ENCODE measurements at places on chromosomes 5 and 9.

DNA sequence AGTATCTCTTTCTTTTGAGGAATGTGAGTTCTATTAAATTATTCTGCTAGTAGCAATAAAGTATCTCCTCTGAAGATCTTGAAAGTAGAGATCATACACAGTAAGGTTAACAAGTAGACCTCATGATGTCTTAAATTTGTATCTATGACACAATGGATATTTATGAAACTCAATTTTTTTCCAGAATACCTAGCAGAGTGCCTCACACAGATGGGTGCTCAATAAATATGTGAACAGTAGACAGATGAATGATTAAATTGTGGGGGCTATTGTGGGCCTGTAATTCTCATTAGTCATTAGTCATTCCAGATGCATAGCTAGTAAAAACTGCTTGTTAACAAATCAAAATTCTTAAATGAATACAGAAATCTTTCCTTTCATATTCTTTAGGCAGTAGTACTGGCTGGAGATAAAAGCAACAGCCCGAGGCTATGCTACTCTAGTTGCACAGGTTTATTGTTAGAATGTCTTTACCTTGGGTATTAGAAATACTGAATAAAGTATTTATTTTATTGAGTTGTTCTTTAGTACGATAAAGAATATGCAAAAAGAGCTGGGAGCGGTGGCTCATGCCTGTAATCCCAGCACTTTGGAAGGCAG is 22.0 kb downstream of the CHD1 start:
- DNase-seq, result peak; percentile 23

DNA sequence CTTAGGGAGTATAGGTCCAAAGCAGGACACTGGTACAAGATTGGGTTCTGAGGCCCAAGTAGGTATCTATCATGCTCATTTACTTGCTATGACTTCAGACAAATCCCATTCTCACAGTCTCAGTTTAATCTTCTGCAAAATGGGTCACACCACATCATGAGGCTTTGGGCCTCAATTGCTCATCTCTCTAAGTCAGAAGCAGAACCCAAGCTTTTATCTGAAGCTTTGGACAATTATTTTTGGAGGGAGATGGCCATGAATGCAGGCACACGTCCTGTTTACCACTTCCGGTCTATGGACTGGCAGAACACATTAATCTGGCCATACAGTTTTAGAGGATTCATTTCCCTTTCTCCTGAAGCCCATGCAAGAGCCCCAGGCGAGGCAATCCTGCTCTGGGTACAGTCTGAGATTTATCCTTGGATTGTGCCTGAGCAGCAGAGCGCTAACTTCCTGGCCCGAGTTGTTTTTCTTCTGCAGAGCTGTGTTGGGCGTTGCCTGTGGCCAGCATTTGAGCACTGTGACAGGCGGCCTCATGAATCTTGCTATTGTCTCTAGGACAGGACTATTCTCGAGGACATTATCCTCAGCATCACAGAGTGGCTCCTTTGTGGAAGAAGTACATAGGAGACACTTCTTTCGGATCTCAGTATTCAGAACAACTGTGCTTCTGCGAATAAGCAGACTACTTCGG is 16.1 kb downstream of the SLC22A4 start:
- no peak for DNase-seq

- no peak for DNase-seq
These were observed 132.1 kb downstream of the SLC24A2 start for GRCh38 chr9:19656704-19657103.

GRCh38 chr9:132011896-132012295 is 67.8 kb downstream of the MED27 start:
- no peak for DNase-seq
